ENCODE measurements at places on chromosomes 7 and 10.

GRCh38 chr10:98316661-98317060, 48.7 kb upstream of the LOXL4 start:
- DNase-seq = peak; percentile 22

DNA sequence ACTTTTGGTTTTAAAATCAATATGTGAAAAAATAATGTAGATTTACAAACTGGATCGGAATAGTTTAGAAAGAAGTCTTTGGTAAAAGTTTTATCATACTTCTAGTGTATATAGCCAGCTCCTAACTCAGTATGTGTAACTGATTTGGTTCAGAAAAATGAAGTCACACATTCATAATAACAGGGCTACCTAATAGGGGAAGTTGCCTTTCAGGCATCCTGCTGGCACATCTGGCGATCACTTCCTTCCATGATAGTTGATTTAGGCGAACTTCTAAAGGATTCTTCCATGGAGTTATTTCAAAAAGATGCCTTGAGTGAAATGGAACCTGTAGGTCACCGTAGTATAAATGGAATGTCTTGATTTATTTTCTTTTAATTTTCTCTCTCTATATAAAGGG, 69.1 kb downstream of the SHH start:
- no peak for DNase-seq

GRCh38 chr10:10489805-10490571, 527.7 kb upstream of the CELF2 start:
- DNase-seq = no peak

DNA sequence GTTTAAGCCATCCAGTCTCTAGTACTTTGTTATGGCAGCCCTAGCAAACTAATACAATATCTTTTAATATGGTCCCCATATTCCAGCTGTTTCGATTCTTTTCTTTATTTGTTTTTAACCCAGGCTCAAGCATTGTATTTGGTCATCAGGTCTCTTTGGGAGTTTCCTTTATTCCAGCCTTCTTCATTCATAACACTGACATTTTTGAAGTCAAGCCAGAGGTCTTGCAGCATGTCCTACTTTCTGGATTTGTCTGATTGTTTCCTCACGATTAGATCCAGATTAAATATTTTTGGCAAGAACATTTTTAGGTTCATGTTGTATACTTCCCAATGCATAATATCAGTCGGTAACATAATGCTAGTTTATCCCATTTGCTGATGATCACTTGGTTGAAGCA, 11.8 kb downstream of the SLC25A13 start:
- DNase-seq = no peak

GRCh38 chr7:11412036-11412435, 420.0 kb downstream of the THSD7A start:
- DNase-seq = no peak

- DNase-seq = no peak
Measured at GRCh38 chr10:88386204-88386788, 196.8 kb downstream of the RNLS start.

DNA sequence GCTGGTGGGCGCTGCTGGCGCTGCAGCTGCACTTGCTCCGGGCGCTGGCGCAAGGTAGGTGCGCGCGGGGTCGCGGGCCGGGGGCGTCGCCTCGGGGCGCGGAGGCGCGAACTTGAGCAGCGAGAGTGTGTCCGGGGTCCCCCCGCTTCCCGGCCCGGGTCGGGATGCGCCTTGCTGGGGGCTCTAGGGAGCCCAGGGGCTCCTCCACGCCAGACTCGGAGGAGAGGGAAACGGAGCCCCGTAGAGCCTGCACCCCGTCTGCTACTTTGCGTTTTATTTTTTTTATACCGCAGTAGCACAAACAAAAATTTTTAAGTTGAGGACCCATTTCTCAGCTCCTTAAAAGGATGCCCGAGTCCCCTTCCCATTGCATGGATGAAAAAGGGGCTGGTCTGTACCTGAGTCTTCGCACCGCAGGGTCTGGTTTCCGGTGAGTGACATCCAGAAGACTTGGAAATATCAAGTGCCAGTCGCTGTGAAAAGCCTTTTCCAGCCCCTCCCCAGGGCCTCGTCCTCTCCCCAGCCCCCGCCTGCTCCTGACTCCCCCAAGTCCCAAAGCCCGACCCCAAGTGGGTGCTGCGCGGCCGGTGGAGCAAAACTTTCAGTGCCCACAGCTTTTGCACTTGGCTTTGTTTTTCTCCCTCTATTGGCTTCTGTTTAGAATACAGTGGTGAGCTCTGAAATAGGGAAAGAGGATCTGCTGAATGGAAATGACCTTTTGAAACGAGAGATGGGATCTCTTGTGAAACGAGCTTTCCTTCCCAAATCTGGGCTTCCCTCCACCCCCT, 973 bp downstream of the SDK1 start:
- DNase-seq = no peak

GRCh38 chr10:1472178-1472958, 265.0 kb downstream of the ADARB2 start:
- no peak for DNase-seq

GRCh38 chr10:18333621-18334020, 193.4 kb downstream of the CACNB2 start:
- DNase-seq = no peak

GRCh38 chr10:118977022-118977599, 52.4 kb upstream of the NANOS1 start:
- no peak for DNase-seq

GRCh38 chr7:75638594-75639070, 100.1 kb downstream of the HIP1 start:
- DNase-seq = no peak

GRCh38 chr10:42924484-42924883, 141.9 kb downstream of the BMS1 start:
- no peak for DNase-seq

- DNase-seq = peak; percentile 74
Measured at GRCh38 chr7:80467069-80467468, 44.8 kb downstream of the GNAT3 start.

- DNase-seq = no peak
Measured at GRCh38 chr10:75335191-75335590, 66.4 kb downstream of the ZNF503 start.

DNA sequence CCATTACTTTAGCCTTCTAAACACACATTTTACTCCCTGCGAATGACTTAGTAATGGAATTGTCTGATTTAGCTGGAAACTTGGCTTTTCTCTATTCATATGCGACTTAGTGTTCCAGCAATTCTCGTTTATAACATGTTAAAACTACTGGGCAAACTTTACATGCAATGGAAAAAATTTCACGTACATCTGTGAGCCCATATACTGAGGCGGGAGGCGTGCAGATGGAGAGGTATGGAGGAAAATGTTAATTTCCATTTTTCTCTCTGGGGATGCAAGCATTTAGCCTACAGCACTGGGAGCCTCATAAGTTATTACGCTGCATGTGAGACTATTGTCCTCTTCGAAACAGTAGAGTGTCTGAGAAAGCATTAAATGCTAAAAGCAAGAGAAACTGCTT, 591.5 kb upstream of the ANKRD30A start:
- DNase-seq = no peak

Measured in COLO829 (cell line).